Nasal cavity respiratory epithelium epithelial cell of viscerocranial mucosa (primary cell): ENCODE measurements at places on chromosomes 2 and 18. TPM values are rescaled to one million over a fixed set of nuclear protein-coding genes. Genes with fewer than 3 reads are reported as not detected.

The LDAH gene
- 10.3 and 20.0 TPM in 2 replicates for total RNA-seq

The TCF7L1 gene
- 0.34 and 3.8 TPM in 2 replicates for total RNA-seq

The B4GALT6 gene
- total RNA-seq: 3.8 and 5.6 TPM in 2 replicates

The EMILIN1 gene
- total RNA-seq: 0.34 and 0.36 TPM in 2 replicates

The DPP4 gene
- total RNA-seq: 5.5 and 9.3 TPM in 2 replicates

The PRKAG3 gene
- total RNA-seq: not detected in 2 replicates

The DQX1 gene
- 1.0 and 3.9 TPM in 2 replicates for total RNA-seq

The SULT1C2 gene
- total RNA-seq: 0.07 and 0.34 TPM in 2 replicates

The STK11IP gene
- 14.2 and 15.4 TPM in 2 replicates for total RNA-seq

The APLF gene
- 4.1 and 8.7 TPM in 2 replicates for total RNA-seq

The C2orf78 gene
- total RNA-seq: not detected in 2 replicates

The SCYGR3 gene
- not detected in 2 replicates for total RNA-seq

The VSNL1 gene
- 2.1 and 11.7 TPM in 2 replicates for total RNA-seq

The RESP18 gene
- not detected in 2 replicates for total RNA-seq

The GKN2 gene
- total RNA-seq: not detected in 2 replicates

The RETREG2 gene
- 59.1 and 87.5 TPM in 2 replicates for total RNA-seq

The TUBA3E gene
- total RNA-seq: not detected in 2 replicates

The MMADHC gene
- total RNA-seq: 153 and 222 TPM in 2 replicates

The KIF1A gene
- total RNA-seq: 0.07 TPM in 1 of 2 replicates, not detected in the other

The CYTIP gene
- total RNA-seq: not detected in 2 replicates

The SLC4A5 gene
- under 0.01 and 0.21 TPM in 2 replicates for total RNA-seq
